GM23248 (cell line): ENCODE measurements at places on chromosomes 5 and 9. TPM values are rescaled to one million over a fixed set of nuclear protein-coding genes. Genes with fewer than 3 reads are reported as not detected.

DNA sequence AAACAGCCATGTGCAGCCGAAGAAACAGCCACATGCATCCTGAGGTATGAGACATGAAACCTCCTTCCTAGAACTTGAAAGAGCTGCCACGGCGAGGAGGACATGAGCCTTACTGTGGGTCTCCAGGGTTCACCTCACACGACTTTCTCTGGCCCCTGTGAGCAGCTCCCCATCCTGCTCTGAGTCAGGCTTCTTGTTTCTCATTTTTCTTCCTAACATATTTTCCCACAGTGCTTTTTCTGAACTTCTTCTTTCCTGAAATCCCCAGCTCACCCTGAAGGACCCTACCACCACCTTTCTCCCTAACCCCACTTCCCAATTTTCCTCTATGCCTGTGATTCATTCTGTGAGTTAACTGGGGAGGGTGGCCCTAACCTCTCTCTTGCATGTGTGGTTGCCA lies 33.7 kb upstream of the ADRB2 start:
- DNase-seq = no peak
- H3K36me3 ChIP-seq = no peaks in the 10 kb centered on the region
- peaks cover 21% of the 10 kb centered on the region; the same call in 1 of the 2 replicates for H3K4me1 ChIP-seq
- no peak overlapping the region for H3K4me3 ChIP-seq
- no peaks in the 10 kb centered on the region for H3K27me3 ChIP-seq

GRCh38 chr9:83198371-83198770 lies 135.4 kb upstream of the RASEF start:
- H3K36me3 ChIP-seq = no peaks in the 10 kb centered on the region
- DNase-seq = no peak
- no peak overlapping the region for H3K27ac ChIP-seq
- no peak overlapping the region for H3K4me3 ChIP-seq

DNA sequence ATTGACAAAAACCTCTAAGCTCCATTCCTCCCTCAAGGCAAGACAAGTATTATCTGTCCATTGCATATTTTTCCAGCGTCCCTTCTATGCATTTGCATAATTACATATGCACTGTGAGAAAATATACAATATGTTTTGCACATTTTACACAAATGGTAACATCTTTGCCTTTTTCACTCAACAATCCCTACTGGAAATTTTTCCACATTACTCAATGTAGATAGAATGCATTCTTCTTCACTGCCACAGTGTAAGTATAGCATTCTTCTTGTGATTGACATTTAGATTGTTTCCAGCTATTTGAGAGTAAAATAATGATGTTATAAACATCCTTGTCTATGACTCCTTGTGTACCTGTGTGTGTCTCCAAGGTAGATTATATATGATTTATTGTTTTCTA lies 205.0 kb downstream of the SLIT3 start:
- H3K36me3 ChIP-seq = no peaks in the 10 kb centered on the region
- H3K27ac ChIP-seq = peak overlapping the region; percentile 87
- DNase-seq = peak; percentile 35
- no peaks in the 10 kb centered on the region for H3K27me3 ChIP-seq
- peaks cover 42% of the 10 kb centered on the region for H3K4me1 ChIP-seq
- H3K4me3 ChIP-seq = no peak overlapping the region

DNA sequence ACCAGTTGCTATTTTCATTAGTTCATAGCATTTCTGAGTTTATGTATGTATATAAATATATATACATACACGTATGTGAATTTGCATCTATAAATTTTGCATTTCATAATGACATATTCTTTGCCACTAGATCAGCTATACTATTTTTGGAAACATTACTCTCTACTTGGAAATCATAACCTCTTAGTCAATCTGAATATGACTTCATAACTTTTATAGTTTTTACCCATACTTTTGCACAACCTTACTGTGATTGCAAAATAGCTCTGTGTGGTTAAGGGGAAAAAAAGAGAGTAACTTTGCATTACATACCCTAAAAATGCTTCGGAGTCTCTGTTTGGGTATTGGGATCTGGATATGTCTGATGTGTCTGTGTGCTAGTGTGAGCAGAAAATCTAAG lies 44.9 kb upstream of the ADAMTSL1 start:
- no peak overlapping the region for H3K4me3 ChIP-seq
- DNase-seq = peak; percentile 69
- H3K4me1 ChIP-seq = peaks cover 46% of the 10 kb centered on the region
- no peaks in the 10 kb centered on the region for H3K27me3 ChIP-seq
- no peaks in the 10 kb centered on the region for H3K36me3 ChIP-seq

DNA sequence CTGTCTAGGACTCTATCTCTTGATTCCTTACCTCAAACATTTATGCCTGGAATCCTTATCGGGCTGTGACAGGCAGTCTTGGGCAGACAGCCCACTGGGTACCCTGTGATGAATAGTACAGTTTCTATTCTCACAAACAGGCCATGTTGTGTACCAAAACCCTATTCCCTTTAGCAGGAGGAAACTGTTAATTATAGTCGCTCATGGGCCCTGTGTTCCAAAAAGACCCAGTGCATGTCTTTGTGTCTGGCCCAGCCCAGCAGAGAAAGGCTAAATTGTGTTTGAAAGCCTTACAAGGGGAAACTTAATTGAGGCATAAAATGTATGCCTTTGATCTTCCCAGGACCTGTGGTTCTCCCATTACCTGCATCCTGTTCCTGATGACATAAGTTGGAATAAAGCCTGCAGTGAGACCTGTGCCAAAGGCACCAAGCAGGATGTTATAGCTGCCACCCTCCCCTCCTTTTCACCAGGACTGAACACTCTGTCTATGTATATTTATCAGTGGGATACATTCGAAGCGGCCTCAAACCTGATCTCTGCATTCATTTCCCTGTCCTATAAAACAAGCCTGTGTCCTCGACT lies 43.3 kb downstream of the TLR4 start:
- peaks cover 14% of the 10 kb centered on the region for H3K27me3 ChIP-seq
- H3K4me1 ChIP-seq = no peaks in the 10 kb centered on the region
- H3K36me3 ChIP-seq = no peaks in the 10 kb centered on the region
- H3K4me3 ChIP-seq = no peak overlapping the region

- H3K4me3 ChIP-seq = no peak overlapping the region
- H3K27ac ChIP-seq = no peak overlapping the region
- no peaks in the 10 kb centered on the region for H3K36me3 ChIP-seq
Observed at GRCh38 chr9:89740722-89741121, 135.9 kb downstream of the GADD45G start.

GRCh38 chr5:109767997-109768396 lies 78.3 kb downstream of the MAN2A1 start:
- H3K4me3 ChIP-seq = no peak overlapping the region
- H3K27ac ChIP-seq = no peak overlapping the region
- no peaks in the 10 kb centered on the region for H3K27me3 ChIP-seq
- peaks cover 20% of the 10 kb centered on the region; the same call in 1 of the 2 replicates for H3K36me3 ChIP-seq
- DNase-seq = no peak

- no peak for DNase-seq
- H3K36me3 ChIP-seq = no peaks in the 10 kb centered on the region
- H3K27me3 ChIP-seq = no peaks in the 10 kb centered on the region
- no peaks in the 10 kb centered on the region for H3K4me1 ChIP-seq
- no peak overlapping the region for H3K27ac ChIP-seq
Observed at GRCh38 chr9:134083451-134083850, 15.6 kb upstream of the BRD3 start.

- peaks cover 10% of the 10 kb centered on the region; the same call in 1 of the 2 replicates for H3K4me1 ChIP-seq
- H3K27ac ChIP-seq = no peak overlapping the region
- H3K27me3 ChIP-seq = no peaks in the 10 kb centered on the region
- no peak overlapping the region for H3K4me3 ChIP-seq
- H3K36me3 ChIP-seq = peaks cover 39% of the 10 kb centered on the region
Observed at GRCh38 chr5:103275851-103276250, 17.3 kb downstream of the MACIR start.

- H3K27ac ChIP-seq = no peak overlapping the region
- DNase-seq = peak; percentile 17
- no peaks in the 10 kb centered on the region; the same call in 1 of the 2 replicates for H3K4me1 ChIP-seq
- H3K4me3 ChIP-seq = no peak overlapping the region
- H3K36me3 ChIP-seq = peaks cover 15% of the 10 kb centered on the region
Observed at GRCh38 chr5:83509540-83509939, 38.0 kb downstream of the VCAN start.

DNA sequence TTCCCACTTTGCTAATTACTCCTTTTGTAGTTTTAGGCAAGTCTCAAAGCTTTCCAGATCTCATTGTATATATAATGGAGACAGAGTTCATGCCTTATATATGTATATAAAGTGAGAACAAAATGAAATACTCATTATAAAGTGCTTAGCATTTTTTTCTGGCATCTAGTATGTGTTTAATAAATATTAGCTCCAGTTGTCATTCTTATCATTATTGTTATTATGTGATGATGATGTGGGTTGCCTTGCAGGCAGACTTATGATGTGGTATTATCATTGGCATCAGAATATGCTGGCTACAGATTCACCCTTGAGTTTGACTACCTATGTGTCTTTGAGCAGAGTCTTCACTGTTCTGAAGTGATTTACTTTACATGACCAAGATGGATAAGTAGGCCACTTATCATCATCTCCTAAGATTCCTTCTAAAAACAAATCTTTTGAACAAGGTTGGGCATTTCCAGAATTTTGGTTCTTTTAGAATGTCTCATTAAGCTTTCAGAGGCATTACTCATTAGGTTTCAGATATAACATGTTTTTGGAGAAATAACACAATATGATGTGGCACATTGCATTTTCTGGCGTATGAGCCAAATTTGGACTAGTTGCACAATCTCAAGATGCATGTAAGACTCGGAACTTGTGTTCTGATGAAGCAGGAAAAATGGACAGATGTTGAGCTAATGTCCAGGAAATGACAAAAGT lies 145.6 kb upstream of the TNC start:
- H3K4me3 ChIP-seq = no peak overlapping the region
- DNase-seq = peak; percentile 75
- no peaks in the 10 kb centered on the region for H3K27me3 ChIP-seq
- peak overlapping the region; percentile 65 for H3K27ac ChIP-seq
- H3K36me3 ChIP-seq = no peaks in the 10 kb centered on the region
- H3K4me1 ChIP-seq = peaks cover 58% of the 10 kb centered on the region

DNA sequence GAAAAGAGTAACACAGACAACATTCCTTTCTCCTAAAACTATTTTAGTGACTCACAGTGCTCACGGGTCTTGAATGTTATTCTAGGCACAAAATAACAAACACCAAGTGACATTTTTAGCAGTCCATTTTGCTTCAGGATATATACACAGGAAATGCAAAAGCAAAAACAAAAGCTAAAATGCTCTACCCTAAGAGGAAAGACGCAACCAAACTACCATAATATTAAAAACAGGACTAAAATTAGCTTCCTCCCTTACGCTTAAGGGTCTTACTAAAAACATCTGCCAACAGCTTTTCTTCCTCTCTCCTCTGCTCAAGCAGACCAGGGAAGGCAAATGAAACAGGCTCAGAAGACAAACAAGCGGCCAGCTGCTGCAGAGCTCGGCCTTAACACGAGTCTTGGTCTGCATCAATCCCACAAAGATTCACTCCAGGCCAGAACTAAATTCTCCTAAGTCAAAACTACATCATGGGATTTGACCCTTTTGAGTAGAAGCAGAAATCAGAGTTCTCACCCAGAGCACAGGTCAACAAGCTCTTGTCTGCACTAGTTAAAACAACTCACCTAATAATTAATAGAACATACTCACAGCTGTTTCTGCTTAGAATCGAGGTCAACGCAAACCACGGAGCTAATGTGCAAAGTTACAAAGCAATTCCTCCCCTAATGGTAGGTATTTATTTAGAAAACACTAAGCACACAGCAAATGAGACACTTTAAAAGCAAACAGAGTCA lies 62.3 kb downstream of the RAPGEF1 start:
- peaks cover 46% of the 10 kb centered on the region for H3K4me1 ChIP-seq
- no peaks in the 10 kb centered on the region for H3K27me3 ChIP-seq
- H3K4me3 ChIP-seq = peak overlapping the region; percentile 60
- H3K36me3 ChIP-seq = no peaks in the 10 kb centered on the region
- peak; percentile 83 for DNase-seq
- H3K27ac ChIP-seq = peak overlapping the region; percentile 88

DNA sequence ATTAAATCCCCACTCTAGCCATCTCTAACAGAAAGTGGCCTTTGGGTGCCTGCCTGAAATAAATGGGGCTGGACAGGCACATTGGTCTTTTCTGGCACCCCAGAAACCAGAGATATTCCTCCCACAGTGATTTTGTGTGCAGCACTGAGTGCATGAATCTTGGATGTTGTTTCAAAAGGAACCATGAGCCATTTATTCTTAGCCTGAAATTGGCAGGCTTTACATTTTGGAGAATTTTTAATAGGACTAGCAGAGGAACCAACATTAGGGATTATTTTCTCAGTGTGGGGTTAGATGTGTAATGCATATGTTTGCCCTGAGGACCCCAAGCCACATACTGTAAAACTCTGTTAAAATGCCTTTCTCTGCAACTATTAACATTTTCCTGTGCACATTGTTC lies 451.3 kb downstream of the NFIB start:
- no peak overlapping the region for H3K27ac ChIP-seq
- H3K4me3 ChIP-seq = no peak overlapping the region
- peaks cover 6% of the 10 kb centered on the region for H3K4me1 ChIP-seq
- no peak for DNase-seq

GRCh38 chr9:125748446-125749099 lies 1.4 kb downstream of the PBX3 start:
- peak overlapping the region; percentile 40 for H3K27ac ChIP-seq
- peak overlapping the region; percentile 88 for H3K4me3 ChIP-seq
- H3K27me3 ChIP-seq = no peaks in the 10 kb centered on the region
- DNase-seq = peak; percentile 34
- H3K4me1 ChIP-seq = peaks cover 61% of the 10 kb centered on the region

GRCh38 chr5:139105621-139106071 lies 92.5 kb downstream of the SIL1 start:
- no peaks in the 10 kb centered on the region for H3K27me3 ChIP-seq
- peaks cover 35% of the 10 kb centered on the region for H3K4me1 ChIP-seq
- peak; percentile 48 for DNase-seq
- H3K4me3 ChIP-seq = peak overlapping the region; percentile 53

GRCh38 chr9:105344283-105344682 lies 99.8 kb downstream of the SLC44A1 start:
- H3K27me3 ChIP-seq = no peaks in the 10 kb centered on the region
- H3K4me3 ChIP-seq = no peak overlapping the region
- 0 out of 2 replicates have a peak, but pooled peaks cover 4% of the 10 kb centered on the region for H3K36me3 ChIP-seq

GRCh38 chr9:120579139-120580050 lies 572 bp downstream of the CDK5RAP2 start:
- peak; percentile 49 for DNase-seq
- H3K4me3 ChIP-seq = peak overlapping the region; percentile 94
- peaks cover 19% of the 10 kb centered on the region for H3K4me1 ChIP-seq
- H3K27ac ChIP-seq = peak overlapping the region; percentile 55

Gene GARIN3
- not detected in 2 replicates for total RNA-seq

Gene CARTPT
- not detected in 2 replicates for total RNA-seq

Gene ANKRD18B
- total RNA-seq = 0.11 TPM in 1 of 2 replicates, not detected in the other

Gene DAB2
- total RNA-seq = 211 and 266 TPM in 2 replicates

Gene PBX3
- total RNA-seq = 27.4 and 30.9 TPM in 2 replicates
